HCT116 (cell line): ENCODE measurements at places on chromosomes 5 and 9. TPM values are rescaled to one million over a fixed set of nuclear protein-coding genes. Genes with fewer than 3 reads are reported as not detected.

The PCAT7 gene
- total RNA-seq: 3.8 TPM

The SLC6A18 gene
- total RNA-seq: not detected

The LECT2 gene
- not detected for total RNA-seq

The GNA14 gene
- total RNA-seq: 0.25 TPM

The AQP7 gene
- 0.96 TPM for total RNA-seq

The HTR1A gene
- not detected for total RNA-seq

The PCDHA3 gene
- total RNA-seq: not detected

The SPATA6L gene
- 0.57 TPM for total RNA-seq

The SLC27A6 gene
- 7.9 TPM for total RNA-seq

The PDCD1LG2 gene
- total RNA-seq: not detected

The FRMD3 gene
- total RNA-seq: 0.89 TPM

The PGM5 gene
- total RNA-seq: 0.15 TPM

The IL33 gene
- not detected for total RNA-seq

The OBP2B gene
- total RNA-seq: not detected

The TERT gene
- total RNA-seq: 6.9 TPM

The MAMDC4 gene
- 17.3 TPM for total RNA-seq

The NTNG2 gene
- total RNA-seq: 2.5 TPM

The ZBTB26 gene
- 5.5 TPM for total RNA-seq

The TMC1 gene
- 0.57 TPM for total RNA-seq

The LURAP1L gene
- 13.3 TPM for total RNA-seq

The SCGB3A2 gene
- total RNA-seq: not detected

The SPINK13 gene
- not detected for total RNA-seq

The SAXO1 gene
- not detected for total RNA-seq

The ACOT12 gene
- total RNA-seq: not detected

The CDC20B gene
- total RNA-seq: not detected
